Dermis lymphatic vessel endothelial cell (primary cell): ENCODE measurements at places on chromosomes 7 and 10. TPM values are rescaled to one million over a fixed set of nuclear protein-coding genes. Genes with fewer than 3 reads are reported as not detected.

Gene GRB10
- total RNA-seq, result 128 and 163 TPM in 2 replicates

Gene UNCX
- total RNA-seq, result not detected in 2 replicates

Gene PDSS1
- total RNA-seq, result 1.6 and 2.7 TPM in 2 replicates

Gene LIPK
- not detected in 2 replicates for total RNA-seq

Gene HOXA4
- 0.43 and 0.65 TPM in 2 replicates for total RNA-seq
